ENCODE measurements at places on chromosomes 2 and 18.
A peak's percentile ranks its signal among the peaks of the same experiment; 100 is the strongest.

- H3K4me1 ChIP-seq, result peaks cover 34% of the 10 kb centered on the region
- no peak for DNase-seq
- H3K4me3 ChIP-seq, result peak overlapping the region; percentile 46
- no peaks in the 10 kb centered on the region for H3K36me3 ChIP-seq
Measured at GRCh38 chr2:40450796-40451430, 977 bp downstream of the SLC8A1 start.

GRCh38 chr2:72991980-72992733, 74.8 kb downstream of the EMX1 start:
- H3K4me3 ChIP-seq, result no peak overlapping the region
- peaks cover 27% of the 10 kb centered on the region for H3K36me3 ChIP-seq
- no peaks in the 10 kb centered on the region for H3K4me1 ChIP-seq
- DNase-seq, result peak; percentile 59
- no peak overlapping the region for H3K27ac ChIP-seq

GRCh38 chr2:118029025-118029424, 15.2 kb upstream of the CCDC93 start:
- no peaks in the 10 kb centered on the region for H3K36me3 ChIP-seq
- H3K27me3 ChIP-seq, result no peaks in the 10 kb centered on the region
- H3K4me3 ChIP-seq, result no peak overlapping the region

- DNase-seq, result no peak
- no peak overlapping the region for H3K27ac ChIP-seq
- no peak overlapping the region for H3K4me3 ChIP-seq
- H3K36me3 ChIP-seq, result peaks cover 100% of the 10 kb centered on the region
Measured at GRCh38 chr18:45930963-45931362, 36.2 kb downstream of the EPG5 start.

DNA sequence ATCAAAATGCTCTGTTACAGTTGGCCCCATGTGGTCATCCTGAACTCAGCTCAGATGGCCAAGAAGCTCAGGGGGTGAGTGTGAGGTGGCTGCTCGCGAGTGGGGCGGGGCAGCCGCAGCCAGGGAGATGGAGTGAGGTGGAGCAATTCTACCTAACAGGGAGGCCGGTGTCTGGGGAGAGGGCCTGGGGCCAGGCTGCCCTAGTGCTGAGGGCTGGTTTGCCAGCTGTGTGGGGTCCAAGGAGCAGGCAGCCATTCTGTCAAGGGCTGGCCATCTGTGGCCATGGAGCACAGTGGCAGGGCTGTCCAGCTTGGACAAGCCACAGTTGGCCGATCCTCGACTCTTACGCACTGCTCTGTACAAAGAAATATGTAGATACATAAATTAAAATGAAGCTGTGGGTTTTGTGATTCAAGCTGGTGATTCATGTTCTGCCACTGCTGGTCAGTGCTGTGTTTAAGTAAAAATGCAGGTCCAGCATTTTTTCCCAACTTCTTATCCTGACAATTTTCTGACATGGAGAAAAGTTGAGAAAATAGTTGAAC, 82.1 kb downstream of the HS6ST1 start:
- H3K27ac ChIP-seq, result no peak overlapping the region
- H3K4me1 ChIP-seq, result peaks cover 3% of the 10 kb centered on the region
- DNase-seq, result peak; percentile 70
- no peak overlapping the region for H3K4me3 ChIP-seq
- H3K27me3 ChIP-seq, result peaks cover 15% of the 10 kb centered on the region

DNA sequence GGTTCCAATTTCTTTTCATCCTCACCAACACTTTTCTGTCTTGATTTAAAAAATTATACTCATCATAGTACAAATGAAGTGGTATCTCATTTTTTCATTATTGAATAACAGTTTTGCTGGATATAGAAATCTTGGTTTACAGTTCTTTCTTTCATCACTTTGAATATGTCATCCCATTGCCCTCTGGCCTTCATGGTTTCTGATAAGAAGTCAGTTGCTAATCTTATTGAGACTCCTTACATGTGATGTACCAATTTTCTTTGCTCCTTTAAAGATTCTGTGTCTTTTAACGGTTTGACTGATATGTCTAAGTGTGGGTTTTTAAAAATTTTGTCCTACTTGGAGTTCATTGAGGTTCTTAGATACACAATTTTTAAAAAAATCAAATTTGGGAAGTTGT, 35.0 kb downstream of the SLC3A1 start:
- no peak overlapping the region for H3K27ac ChIP-seq
- no peak for DNase-seq

DNA sequence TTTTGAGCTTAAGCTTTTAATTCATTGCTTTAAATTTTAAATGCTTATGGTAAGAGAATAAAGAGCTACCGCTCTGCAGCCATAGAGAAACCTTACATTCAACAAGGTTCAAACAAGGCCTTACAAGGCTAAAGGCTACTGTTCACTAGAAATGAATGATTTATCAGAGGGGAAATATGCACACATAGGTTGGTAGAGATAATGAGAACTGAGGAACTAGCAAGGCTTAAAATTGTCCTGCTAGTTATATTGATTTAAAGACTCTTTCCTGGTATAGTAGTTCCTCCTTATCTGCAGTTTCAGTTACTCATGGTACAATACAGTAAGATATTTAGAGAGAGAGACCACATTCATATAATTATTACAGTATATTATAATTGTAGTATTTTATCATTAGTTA, 193.4 kb downstream of the WDR7 start:
- H3K4me3 ChIP-seq, result no peak overlapping the region
- no peak for DNase-seq
- H3K36me3 ChIP-seq, result no peaks in the 10 kb centered on the region
- H3K27me3 ChIP-seq, result no peaks in the 10 kb centered on the region
- no peaks in the 10 kb centered on the region for H3K4me1 ChIP-seq

GRCh38 chr18:55266981-55267380, 307.7 kb upstream of the CCDC68 start:
- no peak overlapping the region for H3K4me3 ChIP-seq
- no peaks in the 10 kb centered on the region for H3K27me3 ChIP-seq
- H3K4me1 ChIP-seq, result peaks cover 43% of the 10 kb centered on the region
- H3K36me3 ChIP-seq, result peaks cover 4% of the 10 kb centered on the region
- no peak for DNase-seq

DNA sequence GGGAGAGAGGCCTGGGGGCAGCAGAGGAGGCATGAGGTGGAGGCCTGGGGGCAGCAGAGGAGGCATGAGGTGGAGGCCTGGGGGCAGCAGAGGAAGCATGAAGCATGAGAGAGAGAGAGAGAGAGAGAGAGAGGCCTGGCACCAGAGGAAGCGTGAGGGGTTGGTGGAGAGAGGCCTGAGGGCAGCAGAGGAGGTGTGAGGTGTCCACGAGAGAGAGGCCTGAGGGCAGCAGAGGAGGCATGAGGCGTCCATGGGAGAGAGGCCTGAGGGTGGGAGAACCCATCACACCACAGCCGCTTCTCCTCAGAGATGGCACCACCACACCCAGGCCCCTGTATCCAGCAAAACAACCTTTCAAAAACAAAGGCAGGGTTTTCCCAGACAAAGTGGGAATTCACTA, 55.7 kb upstream of the KCNG2 start:
- no peak overlapping the region for H3K4me3 ChIP-seq
- peaks cover 45% of the 10 kb centered on the region for H3K36me3 ChIP-seq
- H3K27me3 ChIP-seq, result no peaks in the 10 kb centered on the region
- DNase-seq, result peak; percentile 15
- H3K4me1 ChIP-seq, result no peaks in the 10 kb centered on the region

GRCh38 chr2:22795287-22795866, 589.6 kb upstream of the KLHL29 start:
- no peaks in the 10 kb centered on the region for H3K27me3 ChIP-seq
- H3K27ac ChIP-seq, result no peak overlapping the region

DNA sequence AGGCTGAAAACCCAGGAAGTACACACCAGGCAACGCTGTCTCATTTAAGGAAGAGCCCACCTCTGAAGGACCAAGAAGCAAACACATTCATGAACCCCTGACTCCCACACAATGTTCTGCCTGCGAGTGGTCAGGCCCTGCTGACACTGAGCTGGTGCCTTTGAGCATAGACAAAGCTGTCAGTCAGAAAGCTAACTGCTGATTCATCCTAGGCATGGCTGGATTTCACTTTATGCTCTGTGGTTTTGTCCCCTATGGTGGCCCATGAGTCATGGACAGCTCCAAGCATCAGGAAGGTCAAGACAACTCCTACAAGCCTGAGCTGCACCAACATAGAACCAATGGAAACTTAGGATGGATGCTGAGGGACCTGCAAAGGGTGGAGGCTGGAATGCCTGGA, 78.9 kb downstream of the UXS1 start:
- no peak overlapping the region for H3K27ac ChIP-seq
- H3K4me3 ChIP-seq, result no peak overlapping the region
- no peak for DNase-seq
- peaks cover 82% of the 10 kb centered on the region for H3K36me3 ChIP-seq
- no peaks in the 10 kb centered on the region for H3K27me3 ChIP-seq

GRCh38 chr2:172172513-172173173, 69.9 kb upstream of the DLX2 start:
- H3K4me3 ChIP-seq, result peak overlapping the region; percentile 60
- no peaks in the 10 kb centered on the region for H3K27me3 ChIP-seq

DNA sequence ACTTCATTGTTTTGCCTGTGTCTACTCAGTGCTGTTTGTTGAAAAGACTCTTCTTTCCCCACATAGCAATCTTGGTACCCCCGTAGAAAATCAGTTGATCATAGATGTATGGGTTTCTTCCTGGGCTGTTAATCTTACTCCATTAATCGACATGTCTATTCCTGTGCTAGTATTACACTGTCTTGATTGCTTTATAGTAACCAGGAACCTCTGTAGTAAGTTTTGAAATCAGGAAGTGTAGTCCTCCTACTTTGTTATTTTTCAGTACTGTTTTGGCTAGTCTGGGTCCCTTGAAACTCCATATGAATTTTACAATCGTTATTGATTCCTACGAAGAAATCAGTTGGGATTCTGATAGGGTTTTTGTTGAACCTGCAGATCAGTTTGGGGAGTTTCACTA, 78.8 kb upstream of the FAM136A start:
- no peaks in the 10 kb centered on the region for H3K27me3 ChIP-seq
- no peaks in the 10 kb centered on the region for H3K4me1 ChIP-seq
- H3K36me3 ChIP-seq, result no peaks in the 10 kb centered on the region
- no peak overlapping the region for H3K27ac ChIP-seq
- no peak overlapping the region for H3K4me3 ChIP-seq

DNA sequence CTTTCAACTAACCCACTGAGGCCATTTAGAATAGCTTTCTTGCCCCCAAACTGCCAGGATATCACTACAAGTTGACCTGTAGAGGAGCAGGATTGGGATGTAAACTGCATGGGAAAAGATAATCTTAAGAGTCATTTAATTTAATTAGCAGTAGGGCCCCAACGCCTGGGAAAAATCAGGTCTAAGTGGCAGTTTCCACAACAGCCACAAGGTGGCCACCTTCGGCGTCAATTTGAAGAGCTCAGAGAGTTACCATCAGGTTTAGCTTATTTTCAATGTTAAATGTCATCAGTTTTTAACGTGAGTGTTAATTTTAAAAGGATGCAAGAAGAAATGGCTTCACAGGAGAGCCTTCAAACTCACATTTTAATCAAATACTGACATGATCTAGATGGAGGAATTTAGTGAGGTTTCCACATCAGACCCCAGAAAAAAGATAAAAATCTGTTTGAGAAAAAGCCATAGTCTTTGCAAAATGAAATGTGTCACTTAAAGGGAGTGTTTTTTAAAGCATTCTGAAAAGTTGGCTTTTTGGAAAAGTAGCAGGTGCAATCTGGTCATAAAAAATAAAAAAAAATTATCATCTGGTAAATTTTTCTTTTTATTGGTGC, 77.3 kb upstream of the UPP2 start:
- H3K4me1 ChIP-seq, result no peaks in the 10 kb centered on the region
- no peaks in the 10 kb centered on the region for H3K36me3 ChIP-seq
- no peaks in the 10 kb centered on the region for H3K27me3 ChIP-seq
- no peak overlapping the region for H3K27ac ChIP-seq
- no peak overlapping the region for H3K4me3 ChIP-seq
- no peak for DNase-seq
